Esophagus squamous epithelium (tissue), 5 donors: ENCODE measurements at places on chromosomes 4 and X.

DNA sequence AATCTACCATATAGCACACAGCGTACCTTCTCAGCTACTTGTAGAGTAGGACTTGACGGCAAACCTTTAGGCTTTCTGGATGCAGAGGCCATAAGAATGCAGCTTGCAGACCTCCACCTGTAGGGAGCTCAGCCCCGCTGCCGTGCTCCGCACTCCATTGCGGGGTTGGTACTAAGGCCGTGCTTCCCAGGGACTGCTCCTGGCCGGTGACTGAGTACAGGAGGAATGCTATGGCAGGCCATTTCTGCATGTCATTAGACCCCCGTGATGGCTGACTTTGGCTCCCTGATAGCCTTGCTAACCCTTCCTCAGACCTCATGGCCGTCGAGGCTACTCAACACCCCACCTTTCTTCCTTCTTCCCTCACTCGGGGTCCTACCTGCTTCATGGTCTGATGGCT is 26.4 kb downstream of the TIGD2 start:
- no peak for DNase-seq

DNA sequence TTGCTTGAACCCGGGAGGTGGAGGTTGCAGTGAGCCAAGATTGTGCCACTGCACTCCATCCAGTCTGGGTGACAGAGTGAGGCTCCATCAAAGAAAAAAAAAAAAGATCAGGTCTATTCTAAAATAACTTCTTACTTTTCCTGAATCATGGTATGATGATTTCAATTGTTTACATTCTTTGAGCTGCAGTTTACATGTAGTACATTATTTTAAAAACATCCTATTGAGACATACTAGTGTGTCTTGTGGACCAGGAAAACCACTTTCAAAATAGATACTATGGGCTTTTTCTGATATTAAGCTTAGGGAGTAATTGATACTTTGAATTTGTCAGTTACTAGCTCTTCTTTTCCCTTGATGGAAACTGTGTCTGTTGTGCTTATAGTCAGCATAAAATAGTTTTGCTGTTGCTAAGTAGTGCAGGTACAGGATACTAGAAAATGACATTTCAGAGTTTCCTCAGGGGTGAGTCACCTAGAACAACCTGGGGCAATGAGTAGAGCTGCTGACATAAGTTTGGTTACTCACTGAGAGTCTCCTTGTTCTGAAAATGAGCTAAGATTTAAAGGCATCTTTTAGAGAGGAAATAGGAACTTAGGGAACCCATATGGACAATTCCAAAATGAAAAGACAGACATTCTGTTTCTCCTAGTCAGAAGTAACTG is 53.2 kb upstream of the C4orf54 start:
- DNase-seq, result no peak

- DNase-seq, result no peak
Measured at GRCh38 chr4:114108869-114109268, 129.4 kb upstream of the ARSJ start.

- DNase-seq, result no peak
Measured at GRCh38 chr4:7761312-7761711, 178.3 kb downstream of the AFAP1 start.

DNA sequence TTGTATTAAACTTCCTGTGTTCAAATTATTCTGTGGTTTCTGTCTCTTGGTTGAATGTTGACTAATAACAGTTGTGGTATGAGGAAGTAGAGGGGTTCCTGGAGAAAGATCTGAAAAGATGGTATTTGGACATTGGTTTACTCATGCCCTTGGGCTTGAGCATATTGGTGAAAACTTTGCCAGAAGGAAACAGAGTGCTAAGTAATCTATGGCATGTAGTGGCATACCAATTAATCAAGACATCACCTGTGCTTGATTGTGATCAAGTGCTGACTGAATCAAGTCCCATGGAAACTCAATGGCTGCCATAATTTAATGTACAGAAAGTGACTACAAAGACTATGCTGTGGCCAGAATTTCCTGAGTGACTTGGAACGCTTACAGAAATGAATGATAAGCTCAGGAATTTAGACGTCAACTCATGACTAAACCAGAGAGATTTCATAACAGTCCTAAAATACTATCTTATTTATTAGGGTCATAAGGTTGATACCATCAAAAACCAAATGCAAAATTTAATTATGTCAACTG is 2062.9 kb downstream of the ARAP2 start:
- DNase-seq, result no peak

DNA sequence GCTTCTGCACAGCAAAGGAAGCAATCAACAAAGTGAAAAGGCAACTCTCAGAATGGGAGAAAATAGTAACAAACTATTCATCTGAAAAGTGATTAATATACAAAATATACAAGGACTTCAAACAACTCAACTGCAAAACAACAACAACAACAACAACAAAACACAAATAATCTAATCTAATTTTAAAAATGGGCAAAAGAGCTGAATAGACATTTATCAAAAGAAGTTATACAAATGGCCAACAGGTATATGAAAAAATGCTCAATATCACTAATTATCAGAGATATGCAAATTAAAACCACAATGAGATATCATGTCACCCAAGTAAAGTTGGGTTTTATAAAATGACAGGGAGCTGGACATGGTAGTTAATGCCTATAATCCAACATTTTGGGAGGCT is 602.8 kb upstream of the DIAPH2 start:
- DNase-seq, result no peak

DNA sequence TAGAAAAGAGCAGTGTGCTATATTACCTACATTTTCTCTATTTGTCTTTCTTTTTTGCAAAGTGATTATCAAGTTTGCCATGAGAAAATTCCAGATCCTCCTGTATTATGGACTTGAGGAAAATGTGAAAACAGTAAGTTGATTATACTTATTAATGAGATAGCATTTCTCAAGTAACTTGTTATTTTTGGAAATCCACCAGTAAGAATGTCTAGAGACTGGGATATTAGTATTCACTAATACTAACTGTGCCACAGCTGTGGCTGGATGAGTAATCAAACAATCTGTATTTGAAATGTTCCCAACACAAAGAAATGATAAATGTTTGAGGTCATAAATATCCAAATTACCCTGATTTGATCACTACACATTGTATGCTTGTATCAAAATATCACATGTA is 147.0 kb upstream of the CTSO start:
- no peak for DNase-seq

GRCh38 chrX:77415161-77415560 is 32.0 kb upstream of the FGF16 start:
- no peak for DNase-seq

GRCh38 chr4:165517216-165517615 is 138.4 kb downstream of the CPE start:
- no peak for DNase-seq

- DNase-seq, result no peak
Measured at GRCh38 chr4:17029964-17030363, 131.5 kb upstream of the LDB2 start.

GRCh38 chr4:15912961-15913630 is 25.4 kb downstream of the FGFBP1 start:
- no peak for DNase-seq

GRCh38 chr4:89324671-89325070 is 17.1 kb upstream of the GPRIN3 start:
- no peak for DNase-seq

DNA sequence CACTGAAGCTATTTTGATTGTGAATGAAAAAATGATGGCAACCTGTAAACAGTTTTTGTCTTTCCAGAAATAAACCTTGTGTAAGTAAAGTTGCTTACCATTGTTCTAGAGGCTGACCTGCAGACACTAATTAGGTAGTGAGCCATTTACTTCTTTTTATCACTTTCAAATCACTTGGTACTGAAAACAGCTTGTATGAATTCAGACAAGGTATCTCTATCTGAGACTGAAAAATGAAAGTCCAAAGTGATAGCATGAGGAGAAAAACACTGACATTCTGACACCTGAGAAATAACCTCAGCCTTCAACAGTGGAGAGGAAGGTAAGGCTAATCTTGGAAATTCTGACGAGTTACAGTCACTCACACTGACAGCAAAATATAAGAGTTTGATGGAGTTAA is 238.8 kb downstream of the GPC3 start:
- DNase-seq, result no peak

DNA sequence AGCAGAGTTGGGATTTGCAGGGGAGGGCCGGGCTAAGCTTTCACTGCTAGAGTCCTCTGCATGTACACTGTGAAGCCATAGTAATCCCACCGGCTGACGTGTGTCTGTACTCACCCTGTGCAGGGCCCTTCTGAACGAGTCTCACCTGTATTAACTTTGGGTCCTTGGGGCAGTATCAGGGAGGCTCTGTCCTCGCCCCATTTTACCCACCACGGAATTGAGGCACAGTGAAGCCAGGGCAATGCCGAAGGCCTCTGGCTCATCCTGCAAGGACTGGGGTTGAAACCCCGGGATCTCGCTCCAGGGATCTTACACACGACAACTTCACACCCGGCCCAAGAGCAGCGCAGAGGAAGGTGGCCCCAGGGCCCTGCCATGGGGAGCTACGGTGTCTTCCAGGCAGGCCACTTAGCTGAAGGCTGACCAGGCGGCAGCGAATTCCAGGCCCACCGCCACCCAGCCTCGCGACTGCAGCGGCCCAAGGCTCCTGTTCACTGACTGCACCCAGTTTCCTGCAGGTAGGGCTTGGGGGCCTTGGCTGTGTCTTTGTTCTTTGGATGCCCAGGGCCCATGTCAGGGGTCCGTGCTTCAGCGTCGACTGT is 75.5 kb upstream of the ADRA2C start:
- no peak for DNase-seq

- no peak for DNase-seq
Measured at GRCh38 chrX:51395810-51396728, 63.4 kb downstream of the NUDT10 start.

- DNase-seq, result no peak
Measured at GRCh38 chr4:38676986-38677385, 13.0 kb downstream of the KLF3 start.

GRCh38 chrX:101803451-101803850 is 128.4 kb downstream of the ZMAT1 start:
- no peak for DNase-seq

DNA sequence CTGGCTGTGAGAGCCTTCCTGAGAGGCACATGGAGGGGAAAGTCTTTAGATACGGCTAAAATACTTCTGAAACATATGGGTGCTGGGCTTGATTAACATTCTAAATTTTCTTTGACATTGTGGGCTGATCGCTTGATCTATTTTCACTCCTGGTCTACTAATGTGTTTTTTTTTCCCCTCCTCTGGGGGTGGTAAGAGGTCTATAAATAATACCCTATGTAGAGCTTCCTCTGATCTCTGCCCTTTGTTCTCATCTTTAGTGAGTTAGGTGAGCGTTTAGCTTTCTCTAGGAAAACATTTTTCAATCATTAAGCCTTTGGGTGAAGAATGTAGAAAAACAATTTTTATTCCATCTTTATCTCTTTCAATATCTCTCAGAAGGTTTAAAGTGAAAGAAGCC is 9.8 kb downstream of the SLC4A4 start:
- DNase-seq, result no peak

GRCh38 chr4:148053298-148054003 is 321.6 kb downstream of the ARHGAP10 start:
- DNase-seq, result no peak

DNA sequence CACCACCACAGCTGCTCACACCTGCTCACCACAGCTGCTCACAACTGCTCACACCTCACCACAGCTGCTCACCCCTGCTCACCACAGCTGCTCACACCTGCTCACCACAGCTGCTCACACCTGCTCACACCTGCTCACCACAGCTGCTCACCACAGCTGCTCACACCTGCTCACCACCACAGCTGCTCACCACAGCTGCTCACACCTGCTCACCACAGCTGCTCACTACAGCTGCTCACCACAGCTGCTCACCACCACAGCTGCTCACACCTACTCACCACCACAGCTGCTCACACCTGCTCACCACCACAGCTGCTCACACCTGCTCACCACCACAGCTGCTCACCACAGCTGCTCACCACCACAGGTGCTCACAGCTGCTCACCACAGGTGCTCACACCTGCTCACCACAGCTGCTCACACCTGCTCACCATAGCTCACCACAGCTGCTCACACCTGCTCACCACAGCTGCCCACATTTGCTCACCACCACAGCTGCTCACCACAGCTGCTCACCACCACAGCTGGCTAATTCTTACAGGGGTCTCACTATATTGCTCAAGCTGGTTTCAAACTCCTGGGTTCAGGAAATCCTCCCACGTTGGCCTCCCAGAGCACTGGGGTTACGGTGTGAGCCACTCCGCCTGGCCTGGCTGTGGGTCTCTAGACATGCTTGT is 30.4 kb upstream of the CPLX1 start:
- DNase-seq, result no peak

DNA sequence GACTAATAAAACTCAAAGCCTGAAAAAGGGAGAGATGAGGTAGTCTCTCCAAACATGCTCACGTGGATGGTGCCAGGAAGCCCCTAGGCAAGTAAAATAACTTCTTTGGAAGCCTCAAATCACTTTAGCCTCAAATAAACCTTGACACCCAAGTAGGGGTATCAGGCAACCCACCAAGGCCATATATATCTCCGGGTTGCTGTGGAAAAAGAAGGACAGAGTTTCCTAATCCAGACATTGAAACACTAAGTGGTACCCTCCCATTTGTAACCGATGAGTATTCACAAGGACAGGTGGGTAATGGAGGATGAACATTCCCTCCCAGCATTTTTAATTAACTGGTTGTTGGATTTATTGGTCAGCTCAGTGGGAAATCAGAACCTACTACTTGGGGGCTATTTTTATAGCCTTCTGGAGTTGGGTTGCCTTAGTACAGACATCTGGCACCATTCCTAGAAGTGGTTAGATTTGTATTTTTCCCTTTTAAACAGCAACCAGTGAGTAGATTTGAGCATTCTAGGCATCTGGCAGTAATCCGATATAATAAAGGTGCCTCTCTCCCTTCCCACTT is 87.7 kb downstream of the GPC3 start:
- DNase-seq, result no peak

GRCh38 chr4:174658246-174658645 is 136.0 kb upstream of the HPGD start:
- no peak for DNase-seq

- DNase-seq, result no peak
Measured at GRCh38 chr4:42150653-42151567, 1.5 kb downstream of the BEND4 start.

DNA sequence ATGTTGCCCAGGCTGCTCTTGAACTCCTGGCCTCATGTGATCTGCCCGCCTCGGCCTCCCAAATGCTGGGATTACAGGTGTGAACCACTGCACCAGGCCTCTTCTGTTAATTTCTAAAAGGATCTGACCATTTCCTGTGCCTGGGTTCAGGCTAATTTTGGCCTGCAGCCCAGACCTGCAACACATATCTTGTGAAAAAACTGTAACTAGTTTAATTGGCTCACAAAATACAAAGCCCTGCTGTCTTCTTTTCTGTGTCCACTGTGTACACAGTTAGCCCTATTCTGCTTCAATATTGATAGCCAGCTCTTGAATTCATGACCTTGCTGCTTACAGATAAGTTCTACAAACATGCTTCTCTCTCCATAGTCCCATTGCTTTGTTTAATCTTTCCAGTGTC is 753.5 kb downstream of the PDHA2 start:
- no peak for DNase-seq
